Activated CD8-positive, alpha-beta memory T cell treated with anti-CD3 and anti-CD28 coated beads for 4 hours (primary cell): ENCODE measurements at places on chromosomes 2 and 18.

GRCh38 chr18:13223311-13224143, 5.0 kb downstream of the LDLRAD4 start:
- DNase-seq: no peak

GRCh38 chr2:225020168-225020849, 22.0 kb downstream of the DOCK10 start:
- DNase-seq: no peak

DNA sequence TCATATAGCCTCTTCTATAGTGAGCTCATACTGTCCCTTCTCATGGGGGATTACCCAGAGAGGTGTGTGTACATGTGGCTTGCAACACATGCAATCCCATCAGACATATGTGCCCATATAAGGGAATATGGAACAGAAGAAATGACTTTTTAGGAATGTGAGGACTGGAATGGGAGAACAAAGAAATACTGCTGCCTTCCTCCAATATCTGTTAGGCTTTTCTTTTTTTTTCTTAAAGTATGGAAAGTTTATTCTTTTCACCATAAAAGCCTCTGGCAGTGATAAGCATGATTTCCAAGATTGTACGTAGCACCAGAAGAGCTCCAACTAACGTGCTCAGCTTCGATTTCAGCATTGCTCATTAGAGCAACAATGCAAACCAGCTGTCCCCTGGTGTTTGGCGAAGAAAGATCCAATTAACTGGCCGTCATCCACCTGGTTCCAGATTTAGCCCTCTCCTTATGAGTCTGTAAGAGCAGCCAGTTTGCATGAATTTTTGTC, 113.6 kb downstream of the ADCYAP1 start:
- no peak for DNase-seq

GRCh38 chr2:239193401-239193811, 207.4 kb downstream of the HDAC4 start:
- no peak for DNase-seq

GRCh38 chr2:42585779-42586178, 17.3 kb downstream of the MTA3 start:
- no peak for DNase-seq

DNA sequence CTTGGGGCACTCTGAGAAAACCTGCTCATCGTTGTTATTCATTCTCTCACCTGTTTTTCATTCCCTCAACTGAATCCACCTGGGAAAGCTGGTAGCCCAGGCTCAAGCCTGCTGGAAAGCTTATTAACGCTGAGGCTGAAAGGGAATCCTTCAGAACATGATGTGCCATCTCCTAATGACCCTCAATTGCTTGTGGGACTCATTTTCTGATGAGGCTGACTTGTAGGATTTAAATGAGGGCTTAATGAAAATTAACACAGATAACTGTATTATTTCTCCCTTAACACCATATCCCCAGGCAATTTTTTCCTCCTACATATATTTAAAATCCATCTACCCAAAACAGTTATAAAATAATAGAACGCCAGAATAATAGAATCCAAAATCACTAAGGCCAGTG, 162.7 kb upstream of the ACAA2 start:
- DNase-seq: no peak

DNA sequence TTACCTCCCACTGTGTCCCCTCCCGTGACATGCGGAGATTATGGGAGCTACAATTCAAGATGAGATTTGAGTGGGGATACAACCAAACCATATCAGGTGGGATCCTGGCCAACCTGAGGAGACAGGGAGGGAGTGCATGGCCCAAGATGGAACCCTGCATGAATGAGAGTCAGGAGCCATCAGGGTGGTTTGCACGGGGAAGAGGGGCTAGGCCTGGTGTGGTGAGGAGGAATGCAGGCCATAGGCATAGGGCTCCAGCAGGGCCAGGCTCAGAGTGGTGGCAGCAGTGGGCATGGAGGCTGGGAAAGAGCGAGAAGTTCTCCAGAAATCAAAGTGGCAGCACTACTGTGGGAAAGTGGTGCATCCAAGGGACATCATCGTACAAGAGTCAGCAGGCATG, 74.0 kb upstream of the BCL2L11 start:
- DNase-seq: no peak

GRCh38 chr2:218569661-218570500, 1.2 kb downstream of the CNOT9 start:
- no peak for DNase-seq

- no peak for DNase-seq
Observed at GRCh38 chr18:69483574-69483973, 82.9 kb downstream of the DOK6 start.

DNA sequence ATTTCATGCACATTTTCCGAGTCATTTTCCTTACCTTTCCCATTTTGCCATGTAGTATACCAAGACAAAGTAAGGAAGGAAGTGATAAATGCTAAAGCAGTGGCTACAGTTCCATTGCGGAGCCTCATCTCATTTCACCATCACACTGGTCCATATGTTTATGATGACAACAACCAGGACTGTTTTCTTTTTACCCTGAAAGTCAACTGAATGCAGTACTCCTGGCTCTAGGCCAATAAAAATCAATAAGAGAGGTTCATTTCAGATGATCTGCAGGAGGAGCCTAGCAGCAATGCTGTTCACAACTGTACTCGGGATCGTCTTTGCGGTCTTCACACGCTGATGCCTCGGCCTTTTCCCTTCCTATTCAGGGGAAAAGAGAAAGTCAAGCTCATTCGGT, 4.7 kb downstream of the MGAT4A start:
- no peak for DNase-seq

GRCh38 chr2:80058562-80058961, 246.0 kb downstream of the LRRTM1 start:
- no peak for DNase-seq

- DNase-seq: no peak
Observed at GRCh38 chr2:157359628-157360027, 34.0 kb upstream of the ERMN start.

DNA sequence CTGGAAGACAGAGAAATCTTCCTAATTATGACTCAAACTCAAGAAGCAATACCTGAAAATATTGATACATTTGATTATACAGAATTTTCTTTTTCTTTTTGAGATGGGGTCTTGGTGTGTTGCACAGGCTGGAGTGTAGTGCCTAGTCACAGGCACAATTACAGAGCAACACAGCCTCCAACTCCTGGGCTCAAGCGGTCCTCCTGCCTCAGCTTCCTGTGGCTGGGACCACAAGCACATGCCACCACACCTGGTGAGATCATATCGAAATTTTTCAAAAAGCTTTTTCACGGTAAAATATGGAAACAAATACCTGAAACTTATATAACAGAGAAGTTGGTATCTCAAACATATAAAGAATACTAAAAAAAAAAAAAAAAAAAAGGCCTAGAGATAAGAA, 27.9 kb downstream of the TGFBRAP1 start:
- no peak for DNase-seq

DNA sequence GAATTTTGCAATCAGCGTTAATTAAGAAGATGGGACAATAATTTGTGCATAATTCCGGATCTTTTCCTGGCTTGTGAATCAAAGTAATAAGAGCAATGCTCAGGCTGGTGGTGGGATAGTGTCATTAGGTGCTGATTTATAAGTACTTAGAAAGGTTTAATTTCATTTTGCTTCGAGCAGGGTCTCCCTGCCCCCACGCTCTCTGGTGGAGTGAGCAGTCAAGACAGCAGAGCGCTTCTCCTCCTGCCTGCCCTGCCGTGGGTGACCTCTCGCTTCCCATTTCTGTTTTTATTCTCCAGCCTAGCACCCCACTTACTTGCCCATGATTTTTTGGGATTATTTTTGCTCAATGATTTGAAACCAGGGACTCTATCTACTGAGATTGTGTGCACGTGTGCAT, 7.1 kb downstream of the ASB18 start:
- no peak for DNase-seq

DNA sequence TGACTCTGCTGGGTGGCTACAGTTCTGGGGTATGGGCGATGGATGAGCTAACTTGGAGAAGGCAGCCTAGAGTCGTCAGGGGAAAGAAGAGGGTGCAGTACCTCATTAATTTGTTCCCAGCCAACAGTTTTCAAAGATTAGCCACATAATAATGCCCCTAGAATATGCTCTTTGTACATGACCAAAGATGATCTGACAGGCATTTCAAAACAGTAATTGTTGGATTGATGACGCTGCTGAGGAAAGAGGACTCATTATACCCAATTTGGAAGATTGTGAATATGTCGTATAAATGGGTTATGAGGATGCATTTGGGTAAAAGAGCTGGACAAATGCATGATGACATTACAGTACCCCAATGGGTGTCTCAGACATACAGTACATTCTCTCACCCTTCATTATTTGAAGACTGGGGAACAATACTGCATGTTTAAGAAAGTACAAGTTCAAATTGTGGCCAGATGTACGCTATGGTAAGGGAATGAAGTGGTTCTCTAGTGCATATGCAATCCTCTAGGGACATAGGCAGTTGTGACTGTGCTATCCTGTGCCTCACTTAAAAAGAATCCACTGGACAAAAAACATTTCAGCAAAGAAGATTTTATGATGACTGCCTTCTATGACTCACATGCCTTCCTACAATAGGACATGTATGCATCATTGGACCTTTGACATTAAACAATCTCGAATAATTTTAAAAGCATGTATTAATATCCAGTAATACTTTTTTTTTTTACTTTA, 233.2 kb downstream of the CNTNAP5 start:
- DNase-seq: no peak

- no peak for DNase-seq
Observed at GRCh38 chr2:142037744-142038143, 93.1 kb downstream of the LRP1B start.

GRCh38 chr18:31719363-31720006, 35.1 kb upstream of the B4GALT6 start:
- DNase-seq: no peak

DNA sequence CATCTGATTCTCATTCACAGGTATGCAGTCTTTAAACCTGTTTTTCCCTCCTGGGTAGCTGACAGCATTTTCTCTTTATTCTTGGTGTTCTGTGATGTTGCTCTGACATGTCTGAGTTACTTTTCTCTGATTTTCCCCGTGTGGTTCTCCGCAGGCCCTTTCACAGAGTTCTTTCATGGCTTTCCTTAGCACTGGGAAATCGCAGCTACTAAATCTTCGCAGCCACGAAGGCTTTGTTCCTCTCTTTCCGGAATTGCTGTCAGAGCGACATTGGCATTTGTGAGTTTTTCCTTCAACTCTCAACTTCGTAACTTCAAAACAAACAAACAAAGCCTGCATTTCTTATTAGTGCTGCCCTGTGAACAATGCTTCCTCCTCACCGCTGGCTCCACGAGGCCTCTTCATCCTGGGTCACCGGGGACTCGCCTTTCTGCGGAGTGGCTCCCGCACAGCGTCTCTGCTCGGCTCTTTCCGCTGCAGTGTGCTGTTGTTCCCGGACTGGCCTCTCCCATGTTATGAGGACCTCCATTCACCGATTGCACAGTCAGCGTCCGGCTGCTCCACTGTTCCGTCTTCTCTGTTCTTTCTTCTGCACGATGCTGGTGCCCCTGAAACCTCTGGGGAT, 16.1 kb downstream of the COLEC11 start:
- DNase-seq: no peak

- no peak for DNase-seq
Observed at GRCh38 chr2:240914645-240915525, 8.7 kb downstream of the CROCC2 start.
